Activated CD8-positive, alpha-beta T cell treated with anti-CD3 and anti-CD28 coated beads, Interleukin-2, amount 10 ng/mL, durations not matched to agents 7 days and 5 days (primary cell): ENCODE measurements at places on chromosomes 3 and 15. TPM values are rescaled to one million over a fixed set of nuclear protein-coding genes. Genes with fewer than 3 reads are reported as not detected.
A peak's percentile ranks its signal among the peaks of the same experiment; 100 is the strongest.

Gene RAB27A
- total RNA-seq = 102 TPM

- DNase-seq = no peak
These were observed 8.5 kb downstream of the CGNL1 start for GRCh38 chr15:57384816-57385215.

- DNase-seq = no peak
These were observed 237.5 kb downstream of the UBE2E2 start for GRCh38 chr3:23440416-23441294.

- DNase-seq = no peak
These were observed 59.7 kb downstream of the GHSR start for GRCh38 chr3:172388412-172389078.

DNA sequence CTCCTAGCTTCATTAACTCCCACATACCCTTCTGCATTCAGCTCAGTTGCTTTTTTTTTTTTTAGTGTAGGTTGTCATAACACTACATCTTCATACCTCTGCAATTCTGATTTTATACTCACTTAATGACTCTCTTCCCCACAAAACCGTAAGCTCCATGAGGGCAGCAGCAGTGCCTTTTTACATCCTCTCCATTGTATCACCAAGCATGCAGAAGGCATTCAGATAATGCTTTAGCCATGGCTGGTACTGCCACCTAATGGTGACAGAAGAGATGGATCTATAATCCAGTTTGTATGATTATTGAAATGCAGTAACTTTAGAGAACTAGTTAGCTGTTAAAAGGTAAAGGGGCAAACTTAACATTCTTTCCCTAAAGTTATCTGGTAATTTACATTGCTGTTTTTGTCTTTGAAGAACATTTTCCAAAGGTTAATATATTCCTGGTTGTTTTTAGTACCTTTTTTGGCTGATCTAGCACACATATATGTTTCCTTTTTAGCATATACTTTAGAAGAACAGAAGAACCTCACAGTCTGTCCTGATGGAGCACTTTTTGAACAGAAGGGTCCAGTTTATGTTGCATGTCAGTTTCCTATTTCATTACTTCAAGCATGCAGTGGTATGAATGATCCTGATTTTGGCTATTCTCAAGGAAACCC is 36.8 kb downstream of the ATP1B3 start:
- DNase-seq = peak; percentile 65
